ENCODE measurements at places on chromosomes 13 and 19.

GRCh38 chr13:24153979-24154701, 6.4 kb upstream of the SPATA13 start:
- no peak for DNase-seq

DNA sequence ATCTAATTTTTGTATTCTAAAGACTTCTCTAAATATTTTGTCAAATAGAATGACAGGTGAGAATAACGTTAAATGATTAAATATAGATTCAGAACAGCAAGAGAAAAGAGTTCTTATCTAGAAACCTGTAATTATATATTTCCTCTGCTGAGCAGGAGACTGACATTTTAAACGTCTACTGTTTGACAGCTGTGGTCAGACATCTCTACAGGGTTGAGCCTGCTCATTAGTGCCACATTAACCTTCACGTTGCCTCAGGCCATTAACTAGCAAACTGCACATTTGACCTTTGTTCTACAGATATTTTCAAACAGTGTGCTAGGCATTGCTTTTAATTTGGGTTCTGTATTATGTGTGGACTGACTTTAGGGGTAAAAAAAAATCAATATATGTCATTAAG, 347.5 kb downstream of the GPC5 start:
- DNase-seq: no peak

GRCh38 chr19:42942187-42942789, 5.3 kb upstream of the PSG7 start:
- DNase-seq: no peak

GRCh38 chr19:54233941-54234340, 8.6 kb downstream of the LILRA6 start:
- no peak for DNase-seq

GRCh38 chr19:33684538-33685232, 62.9 kb downstream of the CHST8 start:
- DNase-seq: no peak

- no peak for DNase-seq
These were observed 1082.6 kb downstream of the EFNB2 start for GRCh38 chr13:105452895-105453294.

- DNase-seq: no peak
These were observed 6.3 kb downstream of the IL17D start for GRCh38 chr13:20709782-20710181.

GRCh38 chr13:36211567-36211966, 2.8 kb downstream of the SOHLH2 start:
- no peak for DNase-seq

DNA sequence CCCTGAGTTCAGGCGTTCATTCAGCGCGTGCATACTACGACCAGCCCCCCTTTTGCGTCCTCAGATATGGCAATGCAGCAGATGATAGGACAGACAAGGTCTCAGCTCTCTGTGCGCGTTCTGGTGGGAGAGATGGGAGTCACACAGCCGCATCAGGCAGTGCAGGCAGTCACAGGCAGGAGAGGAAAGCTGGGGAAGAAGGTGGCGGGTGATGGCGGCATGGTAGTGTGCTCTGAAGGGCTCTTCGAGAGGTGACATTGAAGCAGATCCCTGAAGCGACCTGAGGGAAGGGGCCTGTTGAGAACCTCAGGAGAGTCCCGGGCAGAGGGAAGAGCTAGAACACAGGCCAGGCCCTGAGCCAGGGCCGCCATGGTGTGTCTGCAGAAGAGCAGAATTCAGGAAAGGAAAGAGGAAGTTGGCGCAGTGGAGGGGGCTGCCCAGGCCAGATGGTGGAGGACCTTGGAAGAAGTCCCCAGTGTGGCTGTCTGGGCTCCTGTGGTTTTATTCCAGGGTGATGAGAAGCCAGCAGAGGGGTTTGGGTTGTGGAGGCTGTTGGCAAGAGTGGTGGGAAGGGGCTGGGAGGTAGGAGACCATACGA, 3.5 kb downstream of the USF2 start:
- DNase-seq: peak; percentile 15

GRCh38 chr19:2600914-2601870, 101.3 kb downstream of the GNG7 start:
- DNase-seq: no peak

DNA sequence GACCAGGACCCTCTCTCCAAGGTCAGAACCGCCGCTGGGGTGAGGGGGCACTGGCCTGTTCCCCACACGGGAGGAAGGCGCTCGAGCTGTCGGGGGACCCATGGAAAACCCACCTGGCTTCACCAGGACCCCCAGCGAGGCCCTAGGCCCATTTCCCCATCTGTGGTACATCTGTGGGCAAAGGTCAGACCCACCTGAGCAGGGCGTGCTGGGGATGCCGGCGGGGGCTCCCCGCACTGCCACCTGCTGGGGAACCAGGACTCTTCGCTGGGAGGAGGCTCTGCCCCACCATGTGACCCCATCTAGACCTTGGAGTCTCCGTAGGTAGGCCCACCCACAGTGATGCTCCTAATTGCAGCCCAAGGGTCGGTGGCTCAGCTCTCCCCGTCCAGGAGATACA, 511 bp downstream of the WDR88 start:
- no peak for DNase-seq

DNA sequence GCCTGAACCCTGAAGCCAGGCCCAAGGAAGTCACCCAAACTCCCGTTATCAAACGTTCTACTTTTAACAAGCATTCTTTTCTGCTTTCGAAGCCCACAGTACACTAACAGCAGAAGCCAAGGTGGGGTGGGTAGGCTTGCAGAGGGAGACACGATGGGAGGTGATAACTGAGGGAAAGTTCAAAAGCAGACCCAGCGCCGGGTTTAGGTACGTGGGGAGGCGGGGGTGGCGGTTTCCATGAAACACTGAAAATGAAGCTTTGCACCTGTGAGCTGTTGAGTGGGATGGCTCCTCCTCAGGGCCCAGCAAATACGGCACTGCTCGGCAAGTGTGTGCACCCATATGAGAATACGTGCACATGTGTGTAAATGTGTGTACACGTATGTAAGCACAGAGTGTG, 49.8 kb downstream of the KLF2 start:
- no peak for DNase-seq

DNA sequence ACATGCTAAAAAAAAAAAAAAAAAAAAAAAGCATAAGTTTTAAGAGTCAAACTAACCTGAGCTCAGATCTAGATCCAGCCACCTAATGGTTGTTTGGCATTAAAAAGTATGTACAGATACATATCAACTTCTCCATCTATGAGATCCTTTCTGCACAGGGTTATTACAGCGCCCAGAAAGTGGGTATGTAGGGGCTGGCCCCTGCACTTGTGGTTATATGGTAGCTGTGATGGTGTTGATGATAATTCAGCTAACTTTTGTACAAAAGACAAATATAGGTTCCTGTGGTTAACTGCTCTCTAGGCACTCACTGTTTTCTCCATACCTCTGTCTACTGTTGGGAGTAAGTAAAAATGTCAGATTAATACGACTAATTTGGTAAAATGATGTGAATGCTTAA, 81.7 kb downstream of the TNFRSF19 start:
- DNase-seq: no peak

GRCh38 chr13:40383885-40384284, 282.6 kb downstream of the FOXO1 start:
- DNase-seq: no peak

DNA sequence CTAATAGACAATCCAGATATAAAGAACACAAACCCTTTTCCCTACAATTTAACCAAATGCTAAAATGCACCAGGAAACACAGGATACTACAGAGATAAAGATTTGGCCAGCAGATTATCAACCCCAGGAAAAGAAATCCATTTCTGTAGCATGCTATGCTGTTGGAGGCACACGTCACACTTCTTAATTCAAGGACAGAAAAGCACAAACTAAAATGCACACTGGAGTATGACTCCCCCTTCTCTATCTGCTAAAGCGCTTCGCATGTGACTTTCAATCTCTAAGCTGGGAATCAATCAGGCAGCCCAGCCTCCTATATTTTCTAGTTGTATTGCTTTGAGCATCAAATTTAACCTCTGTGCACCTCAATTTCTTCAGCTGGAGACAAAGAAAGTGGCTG, 22.2 kb downstream of the ABCC4 start:
- no peak for DNase-seq

DNA sequence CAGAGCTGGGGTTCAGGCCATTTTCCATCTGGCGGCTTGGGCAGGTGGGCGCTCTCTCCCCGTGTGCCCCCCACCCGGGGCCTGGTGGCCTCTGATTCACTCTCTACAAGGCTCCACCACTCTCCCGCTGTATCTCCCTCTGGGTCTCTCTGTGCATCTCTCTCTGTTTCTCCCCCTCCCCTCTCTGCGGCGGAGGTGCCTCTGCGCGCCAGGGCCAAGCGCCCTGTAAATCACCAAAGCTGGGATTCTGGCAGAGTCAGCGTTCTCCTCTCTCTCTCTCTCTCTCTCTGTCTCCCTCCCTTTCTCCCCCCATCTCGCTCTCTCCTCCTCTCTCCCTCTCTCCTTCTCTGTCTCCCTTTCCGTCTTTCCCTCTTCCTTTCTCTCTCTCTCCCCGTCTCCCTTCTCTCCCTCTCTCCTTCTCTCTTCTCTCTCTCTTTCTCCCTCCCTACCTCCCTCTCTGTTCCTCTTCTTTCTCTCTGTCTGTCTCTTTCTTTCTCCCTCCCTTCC, 3.9 kb downstream of the NFIC start:
- no peak for DNase-seq

DNA sequence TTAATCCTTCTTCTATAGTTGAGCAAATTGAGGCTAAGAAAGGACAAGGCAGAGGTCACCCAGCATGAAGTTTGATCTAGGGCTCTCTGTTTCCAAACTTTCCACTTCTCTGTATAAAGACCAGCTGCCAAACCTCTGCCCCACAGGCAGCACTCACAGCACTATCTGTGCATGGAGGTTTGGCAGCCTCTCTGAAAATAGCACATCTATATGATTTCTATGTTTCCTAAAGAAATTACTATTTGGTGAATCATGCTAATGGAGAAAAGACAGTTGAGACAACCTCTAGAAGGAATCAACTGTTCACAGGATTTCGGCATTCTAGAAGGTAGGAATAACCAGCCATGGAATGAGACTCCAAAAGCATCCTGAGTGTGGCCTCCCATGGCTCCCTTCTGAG, 554.5 kb downstream of the IRS2 start:
- no peak for DNase-seq

- DNase-seq: no peak
These were observed 1346.8 kb downstream of the UQCRFS1 start for GRCh38 chr19:27865927-27866777.

DNA sequence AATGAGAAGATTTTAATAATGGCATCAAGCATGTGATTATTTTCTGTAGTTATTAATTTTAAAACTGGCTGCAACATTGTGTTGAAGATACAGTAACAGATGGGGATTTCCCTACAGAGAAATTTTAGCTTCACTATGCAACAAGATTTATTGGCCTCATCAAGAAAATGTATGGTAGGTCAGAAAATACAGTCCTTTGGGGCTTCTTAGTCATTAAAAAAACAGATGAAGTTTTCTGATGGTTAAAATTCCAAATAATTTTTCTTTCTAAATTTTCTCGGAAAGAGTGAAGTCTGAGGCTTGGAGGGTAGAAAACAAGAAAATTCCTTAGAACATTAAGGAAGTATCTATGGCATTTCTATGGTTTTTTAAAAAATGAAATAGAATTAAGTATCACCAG, 1790.8 kb upstream of the PCDH20 start:
- no peak for DNase-seq

All from bone marrow (tissue), 2 donors.